ENCODE measurements at places on chromosomes 11 and 22. TPM values are rescaled to one million over a fixed set of nuclear protein-coding genes. Genes with fewer than 3 reads are reported as not detected.
A peak's percentile ranks its signal among the peaks of the same experiment; 100 is the strongest.

GRCh38 chr11:11424688-11425087 is 71.6 kb upstream of the CSNK2A3 start:
- H3K4me1 ChIP-seq: no peaks in the 10 kb centered on the region
- H3K4me3 ChIP-seq: no peak overlapping the region
- H3K27me3 ChIP-seq: peaks cover 5% of the 10 kb centered on the region
- DNase-seq: no peak
- H3K27ac ChIP-seq: no peak overlapping the region

DNA sequence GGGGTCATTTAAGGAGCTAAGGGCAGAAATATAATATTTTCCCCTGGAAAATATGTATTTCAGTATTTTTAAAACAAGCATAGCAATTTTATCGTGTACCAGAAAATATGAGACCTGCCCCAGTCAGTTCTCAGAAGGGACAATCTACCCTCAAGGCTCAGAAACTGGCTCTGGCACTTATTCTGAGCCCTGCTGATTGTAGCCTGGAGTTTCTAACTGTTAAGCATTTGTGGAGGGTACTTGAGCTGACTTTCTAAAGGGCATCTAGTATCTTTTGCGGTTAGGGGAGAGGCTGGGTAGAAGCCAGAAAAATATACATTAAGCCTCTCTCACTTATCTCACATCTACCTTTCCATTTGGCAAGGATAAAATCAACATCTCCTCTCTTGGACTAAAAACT is 71.3 kb upstream of the FSHB start:
- H3K27me3 ChIP-seq: no peaks in the 10 kb centered on the region
- no peaks in the 10 kb centered on the region for H3K36me3 ChIP-seq
- no peak overlapping the region for H3K4me3 ChIP-seq
- DNase-seq: no peak

Gene ARFGAP3
- polyA plus RNA-seq: 60.6 TPM

DNA sequence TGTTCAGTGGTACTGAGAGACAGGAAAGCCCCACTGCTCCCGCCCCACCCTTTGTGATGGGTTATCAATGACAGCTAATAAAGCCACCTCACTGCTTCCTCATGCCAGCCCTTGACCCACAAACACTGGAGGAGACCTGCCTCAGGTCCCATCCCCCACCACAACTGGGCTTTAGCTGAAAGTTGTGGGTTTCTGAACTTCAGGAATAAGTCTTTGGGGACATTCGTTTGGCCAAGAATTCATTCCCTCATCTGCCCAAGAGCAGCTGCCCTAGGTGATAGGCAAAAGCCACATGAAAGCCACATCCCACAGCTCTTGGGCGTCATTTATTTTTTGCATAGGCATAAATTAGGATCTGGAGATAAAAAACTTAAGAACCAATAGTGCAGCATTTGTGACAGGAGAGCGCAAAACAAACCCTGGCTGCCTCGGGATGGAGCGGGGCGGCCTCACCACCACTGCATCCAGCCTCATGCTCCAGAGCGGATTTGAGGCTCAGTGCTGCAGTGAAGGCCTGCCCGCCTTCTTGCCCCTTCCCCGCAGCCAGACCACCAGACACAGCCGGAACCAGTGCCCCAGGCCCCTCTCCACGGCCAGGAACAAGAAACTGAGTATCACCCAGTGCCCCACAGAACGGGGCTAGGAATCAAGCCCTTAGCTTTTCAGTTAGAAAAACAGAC is 21.2 kb downstream of the SUN2 start:
- H3K27me3 ChIP-seq: peaks cover 53% of the 10 kb centered on the region
- H3K36me3 ChIP-seq: peaks cover 3% of the 10 kb centered on the region
- H3K4me1 ChIP-seq: peaks cover 30% of the 10 kb centered on the region
- H3K27ac ChIP-seq: peak overlapping the region; percentile 85
- peak overlapping the region; percentile 21 for H3K4me3 ChIP-seq
- DNase-seq: no peak

- H3K27me3 ChIP-seq: peaks cover 1% of the 10 kb centered on the region
- peaks cover 10% of the 10 kb centered on the region for H3K36me3 ChIP-seq
- H3K27ac ChIP-seq: peak overlapping the region; percentile 69
- peaks cover 14% of the 10 kb centered on the region for H3K4me1 ChIP-seq
- no peak for DNase-seq
- no peak overlapping the region for H3K4me3 ChIP-seq
Measured at GRCh38 chr22:37893583-37893983, 12.5 kb upstream of the MICALL1 start.

GRCh38 chr11:7473717-7474116 is 11.6 kb upstream of the OLFML1 start:
- no peak overlapping the region for H3K4me3 ChIP-seq
- peaks cover 8% of the 10 kb centered on the region for H3K36me3 ChIP-seq
- DNase-seq: no peak
- no peak overlapping the region for H3K27ac ChIP-seq

DNA sequence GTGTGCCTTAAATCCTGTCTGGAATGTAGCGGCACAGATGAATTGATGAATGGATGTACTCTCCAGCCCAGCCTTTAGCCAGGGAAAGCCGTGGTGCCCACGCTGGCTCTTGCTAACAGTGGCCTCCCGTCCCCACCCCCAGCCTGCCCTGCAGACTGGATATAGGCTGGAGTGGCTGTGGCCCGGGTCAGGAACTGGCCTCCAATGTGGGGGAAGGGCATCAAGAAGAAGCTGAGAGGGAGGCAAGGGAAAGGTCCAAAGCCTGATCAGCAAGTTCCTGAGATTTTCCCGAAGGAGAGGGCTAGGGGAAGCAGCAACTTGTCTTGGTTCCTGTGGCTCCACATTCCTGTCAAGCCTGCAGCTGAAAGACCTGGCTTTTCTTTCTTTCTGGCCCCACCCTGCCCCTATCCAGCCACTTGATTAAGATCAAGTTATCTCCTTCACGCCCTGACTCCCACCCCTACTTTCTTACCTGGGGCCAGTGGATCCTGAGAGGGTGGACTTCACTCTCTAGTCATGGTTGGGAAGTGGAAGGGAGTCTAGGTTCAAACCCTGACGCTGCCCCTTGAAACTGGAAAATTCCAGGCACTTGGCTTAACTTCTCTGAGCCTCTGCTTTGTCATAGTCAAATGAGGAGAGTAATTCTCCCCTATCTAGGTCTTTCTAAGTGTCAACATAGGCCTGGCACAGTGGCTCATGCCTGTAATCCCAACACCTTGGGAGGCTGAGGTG is 11.0 kb upstream of the MICALL1 start:
- H3K4me1 ChIP-seq: peaks cover 18% of the 10 kb centered on the region
- peaks cover 5% of the 10 kb centered on the region for H3K36me3 ChIP-seq
- peak overlapping the region; percentile 55 for H3K27ac ChIP-seq
- no peak for DNase-seq

DNA sequence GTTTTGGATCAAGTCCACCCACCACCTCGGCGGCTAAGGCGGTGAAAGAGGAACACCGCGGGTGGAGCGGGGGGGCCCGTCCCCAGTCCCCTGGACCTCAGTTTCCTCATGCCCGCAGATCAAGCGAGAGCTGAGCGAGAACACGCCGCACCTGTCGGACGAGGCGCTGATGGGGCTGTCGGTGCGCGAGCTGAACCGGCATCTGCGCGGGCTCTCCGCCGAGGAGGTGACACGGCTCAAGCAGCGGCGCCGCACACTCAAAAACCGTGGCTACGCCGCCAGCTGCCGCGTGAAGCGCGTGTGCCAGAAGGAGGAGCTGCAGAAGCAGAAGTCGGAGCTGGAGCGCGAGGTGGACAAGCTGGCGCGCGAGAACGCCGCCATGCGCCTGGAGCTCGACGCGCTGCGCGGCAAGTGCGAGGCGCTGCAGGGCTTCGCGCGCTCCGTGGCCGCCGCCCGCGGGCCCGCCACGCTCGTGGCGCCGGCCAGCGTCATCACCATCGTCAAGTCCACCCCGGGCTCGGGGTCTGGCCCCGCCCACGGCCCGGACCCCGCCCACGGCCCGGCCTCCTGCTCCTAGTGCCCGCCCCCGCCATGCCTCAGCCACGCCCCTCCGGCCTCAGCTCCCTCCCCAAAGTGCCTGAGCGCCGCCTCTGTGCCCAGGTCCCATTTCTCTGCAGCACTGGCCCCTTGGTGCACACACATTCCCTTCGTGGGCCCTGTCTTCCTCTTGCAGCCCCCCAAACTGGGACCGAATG is 12.7 kb downstream of the MAFF start:
- peak; percentile 78 for DNase-seq
- H3K4me3 ChIP-seq: peak overlapping the region; percentile 36
- peak overlapping the region; percentile 73 for H3K27ac ChIP-seq
- H3K4me1 ChIP-seq: peaks cover 60% of the 10 kb centered on the region

- no peak overlapping the region for H3K27ac ChIP-seq
- H3K4me3 ChIP-seq: no peak overlapping the region
- no peaks in the 10 kb centered on the region for H3K36me3 ChIP-seq
Measured at GRCh38 chr11:39780131-39780530, 1679.3 kb downstream of the LRRC4C start.
